ENCODE measurements at places on chromosomes 4 and X. TPM values are rescaled to one million over a fixed set of nuclear protein-coding genes. Genes with fewer than 3 reads are reported as not detected.

GRCh38 chr4:131248314-131248713, 1900.8 kb upstream of the PCDH10 start:
- DNase-seq = no peak

DNA sequence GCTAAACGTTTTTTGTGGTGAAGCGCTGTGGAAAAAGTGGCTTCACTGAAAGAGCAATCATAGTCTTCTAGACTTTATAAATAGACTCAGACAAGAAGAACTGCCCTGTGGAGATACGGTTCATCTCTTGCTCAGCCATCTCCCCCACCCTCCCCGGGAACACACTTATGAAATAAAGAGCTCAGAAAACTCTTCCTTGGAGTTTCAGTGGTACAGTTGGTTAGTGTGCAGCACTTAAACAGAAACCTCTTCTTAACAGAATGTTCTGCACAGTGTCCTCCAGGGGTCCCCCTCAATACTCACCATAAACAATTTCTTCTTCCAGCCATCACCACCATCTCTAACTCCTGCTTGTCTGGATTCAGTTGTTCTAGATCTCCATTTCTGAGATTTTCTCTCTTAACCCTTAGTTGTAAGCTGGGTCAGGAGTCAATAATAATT, 313.0 kb downstream of the ARHGAP10 start:
- no peak for DNase-seq

DNA sequence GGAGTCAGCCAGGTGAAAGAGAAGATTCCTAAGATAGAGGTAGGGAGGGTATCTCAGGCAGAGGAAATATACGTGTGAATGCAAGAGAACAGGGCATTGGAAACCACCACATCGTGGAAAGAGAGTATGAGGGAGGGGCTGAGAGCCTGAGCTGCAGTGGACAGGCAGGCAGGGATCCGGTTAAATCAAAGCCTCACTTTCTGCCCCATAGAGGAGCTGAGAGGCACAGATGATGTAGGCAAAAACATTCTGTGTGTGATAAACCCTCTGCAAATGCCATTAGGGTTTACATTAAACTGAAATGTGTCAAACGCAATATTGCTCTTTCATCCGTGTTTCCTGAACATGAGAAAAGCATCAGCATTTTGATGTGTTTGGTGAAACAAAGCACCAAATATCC, 298.1 kb upstream of the TAPT1 start:
- no peak for DNase-seq

DNA sequence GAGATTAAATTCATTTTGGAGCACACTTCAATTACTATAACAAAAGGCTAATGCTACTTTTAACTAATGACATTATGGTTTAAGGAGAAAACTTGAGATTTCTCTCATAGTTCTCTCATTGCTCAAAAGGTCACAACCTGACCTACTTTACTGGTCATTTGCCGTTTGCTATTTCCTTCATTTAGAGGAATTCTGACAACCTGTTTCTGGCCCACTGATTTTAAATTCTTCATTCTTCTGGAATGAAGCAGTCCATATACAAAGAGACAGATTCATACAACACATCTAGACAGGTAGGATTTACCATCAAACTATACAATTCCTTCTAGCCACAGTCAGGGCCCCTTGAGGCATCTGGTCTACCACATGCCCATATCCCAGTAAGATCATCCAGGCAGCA, 14.2 kb downstream of the RNF150 start:
- no peak for DNase-seq

GRCh38 chrX:111881715-111882114, 5.7 kb downstream of the TRPC5OS start:
- DNase-seq = no peak

DNA sequence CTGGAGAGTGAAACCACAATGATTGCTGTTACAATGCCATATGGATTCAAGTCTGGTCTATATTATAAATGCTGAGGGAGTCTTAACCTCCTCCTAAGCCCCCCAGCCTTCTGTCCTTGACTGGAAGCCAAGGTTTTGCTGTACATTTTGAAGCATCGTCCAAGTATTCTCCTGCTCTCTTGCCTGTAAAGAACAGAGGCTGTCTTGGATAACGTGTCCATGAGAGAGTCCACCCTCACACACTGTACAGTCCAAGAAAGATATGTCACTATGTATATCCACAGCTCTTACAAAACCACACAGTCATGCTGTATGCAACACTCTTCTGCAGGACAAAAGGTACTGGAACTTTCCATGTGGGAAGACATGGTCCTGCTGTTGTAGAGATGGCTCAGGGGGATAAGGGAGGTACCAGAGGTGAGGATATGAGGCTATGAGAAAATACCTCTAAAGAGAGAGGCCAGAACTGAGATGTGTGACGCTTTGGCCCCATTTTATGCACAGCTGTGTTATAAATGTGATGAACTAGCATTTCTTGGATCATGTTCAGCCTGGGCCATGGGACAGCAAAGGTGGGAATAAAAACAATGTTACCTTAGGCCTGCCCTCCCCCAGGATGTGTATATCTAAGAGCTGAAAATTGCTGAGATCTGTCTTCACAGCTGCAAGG, 678.6 kb downstream of the IQCM start:
- no peak for DNase-seq

DNA sequence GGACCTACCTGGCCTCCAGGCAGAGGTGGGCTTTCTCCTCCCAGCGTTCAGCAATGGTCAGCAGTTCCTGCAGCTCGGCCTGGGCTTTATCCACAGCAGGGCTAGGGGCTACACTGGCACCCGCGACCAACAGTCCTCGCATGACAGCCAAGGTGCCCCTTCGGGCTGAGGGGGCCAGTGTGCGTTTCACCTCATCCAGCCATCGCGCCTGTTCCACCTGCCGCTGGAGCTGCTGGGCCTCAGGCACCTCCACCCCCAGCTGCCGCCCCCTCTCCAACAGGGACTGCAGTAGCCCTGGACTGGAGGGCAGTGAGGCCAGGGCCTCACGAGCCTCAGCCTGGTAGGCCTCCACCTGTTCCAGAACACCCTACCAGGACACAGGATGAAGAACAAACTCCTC, 28.3 kb downstream of the KDM5C start:
- no peak for DNase-seq

- no peak for DNase-seq
These were observed 67.5 kb downstream of the TBL1X start for GRCh38 chrX:9532349-9532748.

- DNase-seq = no peak
These were observed 146.7 kb downstream of the TET2 start for GRCh38 chr4:105293360-105293759.

- DNase-seq = no peak
These were observed 4.4 kb downstream of the GSPT2 start for GRCh38 chrX:51747671-51748070.

DNA sequence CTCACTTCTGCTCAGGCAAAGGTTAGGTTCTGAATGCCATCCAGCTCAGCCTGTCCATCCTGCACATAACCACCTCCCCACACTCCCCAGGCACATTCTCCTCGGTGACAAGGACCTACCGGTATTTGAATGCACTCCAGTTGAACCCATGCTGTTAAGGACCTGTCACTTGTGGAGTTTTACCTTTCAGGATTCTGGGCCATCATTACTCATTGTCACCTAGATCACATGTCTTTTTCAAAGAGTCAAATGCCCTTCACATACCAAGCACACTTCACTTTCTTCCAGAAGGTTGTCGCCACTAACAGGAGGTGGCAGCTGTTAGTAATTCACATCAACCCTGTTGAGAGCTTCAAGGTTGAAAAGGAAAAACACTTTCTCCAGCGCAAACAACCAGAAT, 218.3 kb downstream of the SOWAHB start:
- DNase-seq = no peak

GRCh38 chr4:1008840-1009541, 2.4 kb upstream of the FGFRL1 start:
- DNase-seq = no peak

- no peak for DNase-seq
These were observed 82.7 kb upstream of the DHRSX start for GRCh38 chrX:2583194-2584162.

- no peak for DNase-seq
These were observed 54.4 kb downstream of the VGLL1 start for GRCh38 chrX:136586386-136586785.

- no peak for DNase-seq
These were observed 7.3 kb upstream of the PTPN13 start for GRCh38 chr4:86586626-86587380.

DNA sequence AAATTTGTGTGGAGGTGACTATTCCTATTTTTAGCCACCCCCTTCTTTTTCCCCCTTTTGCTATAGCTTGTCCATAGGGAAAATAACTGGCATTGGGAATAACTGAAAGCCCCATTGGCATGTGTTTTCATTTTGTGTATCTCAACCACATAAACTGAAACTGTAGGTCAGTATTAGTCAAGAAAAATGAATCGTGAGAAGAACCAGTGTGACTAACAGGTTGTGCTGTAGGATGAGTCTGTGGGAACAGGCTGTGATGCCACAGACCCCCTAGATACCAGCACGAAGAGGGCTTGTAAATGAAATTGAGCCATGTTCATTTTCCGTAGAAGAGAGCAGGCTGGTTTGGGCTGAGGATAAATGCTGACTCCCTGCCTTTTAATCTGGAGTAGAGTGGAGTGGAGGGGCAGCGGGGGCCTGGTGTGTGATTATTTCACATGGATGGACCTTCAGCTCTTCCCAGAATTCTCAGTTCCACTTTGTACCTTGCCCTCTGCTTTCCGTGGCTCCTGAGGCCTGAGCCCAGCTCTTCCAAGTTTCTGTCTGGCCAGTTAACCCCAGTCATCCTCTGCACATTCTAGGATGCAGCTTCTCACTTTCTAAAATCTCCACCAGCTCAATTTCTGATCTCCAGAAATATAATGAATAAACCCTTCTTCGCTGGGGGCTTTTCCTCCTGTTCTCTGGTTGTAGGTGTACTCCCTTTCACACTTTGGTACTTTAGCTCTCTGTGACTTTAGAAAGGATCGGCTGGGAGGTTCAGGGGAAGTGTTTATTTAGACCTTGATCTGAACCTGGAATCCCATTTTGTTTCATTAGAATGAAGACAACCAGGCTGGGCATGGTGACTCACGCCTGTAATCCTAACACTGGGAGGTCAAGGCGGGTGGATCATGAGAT, 37.3 kb downstream of the DCUN1D4 start:
- no peak for DNase-seq

DNA sequence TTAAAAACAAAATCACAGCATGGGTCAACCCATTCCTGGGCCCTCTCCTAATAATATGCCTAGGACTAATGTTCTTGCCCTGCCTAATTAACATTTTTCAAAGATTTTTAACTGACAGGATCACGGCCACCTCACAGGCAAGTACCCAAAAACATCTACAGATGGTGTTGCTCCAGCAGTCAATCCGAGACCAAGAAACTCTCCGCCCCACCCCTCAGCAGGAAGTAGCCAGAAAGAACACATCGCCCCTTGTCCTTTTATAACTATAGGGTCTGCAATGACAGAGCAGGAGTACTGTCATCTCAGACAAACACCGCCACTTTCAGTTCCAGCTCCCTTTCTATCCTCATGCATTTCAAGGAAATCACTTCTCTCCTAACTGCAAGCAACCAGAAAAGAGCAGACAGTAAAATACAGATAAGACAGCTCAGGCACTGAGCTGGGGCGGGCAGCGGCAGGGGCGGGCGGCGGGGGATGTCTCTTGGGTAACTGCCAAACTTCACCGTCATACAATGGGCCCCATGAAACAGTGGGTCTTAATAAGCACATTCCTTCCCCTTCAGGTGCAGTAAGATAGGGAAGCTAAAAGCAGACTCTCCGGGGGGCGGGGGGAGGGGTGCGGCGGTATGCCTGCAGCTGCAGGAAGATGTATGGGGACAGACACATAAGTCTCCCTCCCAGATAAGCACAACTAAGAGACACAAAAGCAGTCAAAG, 67.4 kb downstream of the ZNF182 start:
- no peak for DNase-seq

- DNase-seq = no peak
These were observed 7.4 kb upstream of the TBC1D25 start for GRCh38 chrX:48532161-48532560.

GRCh38 chrX:100449696-100450608, 39.9 kb upstream of the PCDH19 start:
- DNase-seq = peak; percentile 55

DNA sequence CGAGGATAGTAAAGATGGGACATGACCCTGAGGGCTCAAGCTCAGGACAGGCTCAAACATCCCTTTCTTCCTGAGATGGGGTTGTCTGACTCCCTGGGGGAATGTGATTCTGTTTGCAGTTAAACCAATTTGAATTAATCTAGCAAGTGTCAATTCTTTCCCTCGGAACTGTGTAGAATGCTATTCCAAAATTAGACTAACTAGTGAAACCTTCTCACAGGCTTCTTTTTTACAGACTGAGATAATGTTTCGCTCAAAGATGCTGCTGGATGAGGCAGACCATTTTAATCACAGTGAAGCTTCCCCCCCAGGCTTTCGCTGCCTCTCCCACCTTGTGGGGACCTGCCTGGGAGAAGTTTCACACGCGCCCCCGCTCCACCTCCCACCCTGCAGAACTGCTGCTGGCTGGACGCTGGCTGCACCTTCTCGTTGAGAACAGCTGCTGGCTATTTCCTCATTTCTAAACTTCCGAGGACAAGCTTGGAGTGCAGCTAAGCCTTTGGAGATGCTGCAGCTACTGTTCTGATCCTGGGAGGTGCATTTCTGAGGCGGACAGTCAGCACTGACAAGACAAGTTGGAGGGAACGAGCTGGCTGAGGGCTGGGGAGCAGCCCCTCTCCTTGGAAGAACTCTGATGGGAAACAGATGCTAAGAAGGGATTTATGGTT, 297.8 kb downstream of the RAPGEF2 start:
- no peak for DNase-seq

- DNase-seq = peak; percentile 62
These were observed 81.9 kb upstream of the QRFPR start for GRCh38 chr4:121462660-121463261.

DNA sequence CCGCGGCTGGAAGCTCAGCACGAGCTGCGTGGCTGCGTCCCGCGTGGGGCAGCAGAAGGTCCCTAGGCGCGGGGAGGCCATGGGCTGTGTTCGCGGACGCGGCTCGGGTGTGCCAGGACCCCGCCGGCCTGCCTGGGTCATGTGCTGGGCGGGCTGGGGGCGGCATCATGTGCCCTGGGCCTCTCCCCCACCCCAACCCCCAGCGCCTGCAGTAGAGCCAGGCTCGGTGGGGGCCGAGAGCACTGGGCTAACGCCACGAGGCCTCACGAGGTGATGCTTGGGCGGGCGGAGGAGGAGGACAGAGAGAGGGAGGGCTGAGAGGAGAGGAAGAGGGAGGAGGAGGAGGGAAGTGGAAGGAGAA, at the start of gene GPR143:
Gene GPR143 (minus strand): TSS at position 111 of the 361 bp plus-strand sequence. CDS start 30 bp downstream, at position 81.
- DNase-seq = no peak

CT55 gene
- not detected for total RNA-seq

ATOH1 gene
- total RNA-seq = not detected

ARAF gene
- 68.5 TPM for total RNA-seq

GDPD2 gene
- total RNA-seq = 1.5 TPM

CT47B1 gene
- not detected for total RNA-seq

NDST4 gene
- total RNA-seq = not detected

EVC gene
- total RNA-seq = 24.1 TPM

EFHC2 gene
- total RNA-seq = 2.3 TPM

MEPE gene
- not detected for total RNA-seq

HELQ gene
- 15.9 TPM for total RNA-seq

RELL1 gene
- total RNA-seq = 23.4 TPM

ADH7 gene
- total RNA-seq = not detected

SRD5A3 gene
- 25.6 TPM for total RNA-seq

FAM47A gene
- total RNA-seq = not detected

USP51 gene
- total RNA-seq = 3.5 TPM

APLN gene
- 0.52 TPM for total RNA-seq

MAGEC3 gene
- total RNA-seq = not detected

SPINK2 gene
- not detected for total RNA-seq

TGIF2LX gene
- total RNA-seq = not detected
